ENCODE measurements at places on chromosomes 5 and 9.

GRCh38 chr5:37396352-37396751, 17.2 kb downstream of the WDR70 start:
- peaks cover 36% of the 10 kb centered on the region for H3K36me3 ChIP-seq
- H3K27me3 ChIP-seq = no peaks in the 10 kb centered on the region

DNA sequence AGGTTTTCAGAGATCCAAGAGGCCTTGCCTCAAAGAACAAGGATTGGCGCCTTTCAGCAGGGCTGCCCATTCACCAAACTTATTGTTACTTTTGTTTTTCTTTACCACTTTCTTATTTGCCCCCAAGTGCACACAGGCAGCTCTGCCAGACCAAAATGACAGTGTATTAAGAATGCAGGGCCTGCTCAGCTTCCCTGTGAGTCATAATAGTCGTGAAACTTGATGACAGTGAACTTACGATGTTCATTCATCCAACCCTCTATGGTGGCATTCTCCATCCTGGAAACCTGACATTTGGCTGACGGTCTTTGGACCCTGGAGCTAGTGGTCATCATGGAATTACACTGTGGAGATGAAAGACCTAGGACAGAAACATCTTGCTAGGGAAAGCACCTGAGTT, 44.3 kb downstream of the UBE2QL1 start:
- H3K27me3 ChIP-seq = no peaks in the 10 kb centered on the region
- no peaks in the 10 kb centered on the region for H3K4me1 ChIP-seq
- H3K27ac ChIP-seq = no peak overlapping the region
- no peak overlapping the region for H3K4me3 ChIP-seq
- H3K36me3 ChIP-seq = no peaks in the 10 kb centered on the region

GRCh38 chr5:83924891-83925290, 204.2 kb upstream of the HAPLN1 start:
- H3K27me3 ChIP-seq = no peaks in the 10 kb centered on the region
- H3K36me3 ChIP-seq = no peaks in the 10 kb centered on the region
- no peak overlapping the region for H3K27ac ChIP-seq
- no peak for DNase-seq
- no peaks in the 10 kb centered on the region for H3K4me1 ChIP-seq
- H3K4me3 ChIP-seq = no peak overlapping the region

DNA sequence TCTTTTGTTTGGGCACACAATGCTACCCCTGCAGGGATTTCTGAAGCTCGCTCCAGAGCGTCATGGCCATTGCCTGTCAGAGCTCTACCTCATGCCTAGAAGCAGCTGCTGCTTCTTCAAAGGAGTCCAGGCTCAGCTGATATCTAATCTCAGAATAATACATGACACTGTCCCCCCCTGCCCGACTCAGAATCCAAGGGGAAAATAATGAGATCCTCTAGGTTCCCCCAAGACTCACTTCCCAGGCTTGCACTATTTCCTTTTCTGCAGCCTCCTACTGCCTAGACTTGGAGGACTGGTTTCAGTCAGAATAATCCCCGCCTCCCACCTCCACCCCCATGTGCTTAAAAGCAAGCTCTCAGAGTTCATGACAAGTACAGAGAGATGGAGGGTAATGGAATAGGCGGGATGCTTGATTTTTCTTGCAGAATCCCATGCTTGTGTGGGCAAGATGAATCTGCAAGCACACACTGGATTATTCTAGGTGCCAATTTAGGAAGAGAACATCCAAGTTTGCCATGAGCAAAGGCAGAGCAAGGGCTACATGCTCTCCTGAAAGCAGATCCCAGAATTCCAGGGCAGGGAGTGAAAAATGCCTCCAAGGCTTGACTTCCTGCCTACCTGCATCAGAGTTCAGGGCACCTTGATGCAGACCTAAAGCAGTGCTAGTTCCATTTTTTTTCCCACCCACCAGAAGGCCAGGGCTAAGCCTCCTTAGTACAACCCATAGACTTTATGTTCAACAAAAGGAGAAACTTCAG, 97.4 kb upstream of the IFNK start:
- no peak overlapping the region for H3K4me3 ChIP-seq
- DNase-seq = no peak
- no peaks in the 10 kb centered on the region for H3K36me3 ChIP-seq
- no peak overlapping the region for H3K27ac ChIP-seq

- DNase-seq = no peak
- H3K27ac ChIP-seq = no peak overlapping the region
- H3K36me3 ChIP-seq = no peaks in the 10 kb centered on the region
- H3K27me3 ChIP-seq = no peaks in the 10 kb centered on the region
These were observed 676.4 kb downstream of the PRELID2 start for GRCh38 chr5:145158730-145159129.

DNA sequence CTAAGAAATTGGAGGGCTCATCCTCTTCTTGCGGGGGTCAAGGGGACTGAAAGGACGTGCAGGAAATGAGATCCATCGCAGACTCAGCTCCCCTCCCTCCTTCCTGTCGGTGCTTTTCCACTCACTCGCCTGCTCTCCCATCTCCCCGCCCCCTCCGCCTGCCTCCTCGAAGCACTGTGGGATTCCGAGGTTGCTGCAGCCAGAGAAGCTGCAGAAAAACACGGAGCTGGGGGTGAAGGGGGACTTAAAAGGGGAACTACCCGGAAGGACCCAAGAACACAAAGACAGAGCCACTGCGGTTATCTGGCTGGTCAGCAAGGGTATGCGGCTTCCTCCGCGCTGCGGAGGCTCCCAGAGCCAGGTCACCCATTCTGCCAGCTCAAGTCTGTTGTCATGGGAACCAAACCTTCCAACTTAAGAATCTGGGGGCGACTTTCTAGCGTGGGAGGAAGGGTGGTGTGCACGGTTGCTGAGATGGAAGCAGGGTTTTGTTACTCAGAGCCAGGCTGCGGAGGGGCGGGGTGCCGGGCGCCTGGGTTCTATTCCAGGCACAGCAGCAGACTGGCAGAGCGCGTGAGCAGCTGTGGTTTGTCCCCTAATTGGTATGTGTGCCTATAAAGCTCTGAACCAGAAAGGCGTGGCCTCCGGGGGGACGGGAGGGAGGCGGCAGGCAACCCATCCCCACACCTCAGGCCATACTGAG, 24.9 kb downstream of the PCDHGC5 start:
- no peak for DNase-seq
- peaks cover 37% of the 10 kb centered on the region for H3K36me3 ChIP-seq
- H3K4me3 ChIP-seq = peak overlapping the region; percentile 56
- no peak overlapping the region for H3K27ac ChIP-seq
- H3K4me1 ChIP-seq = peaks cover 22% of the 10 kb centered on the region

- H3K4me3 ChIP-seq = no peak overlapping the region
- DNase-seq = no peak
- no peaks in the 10 kb centered on the region for H3K36me3 ChIP-seq
- no peak overlapping the region for H3K27ac ChIP-seq
- no peaks in the 10 kb centered on the region for H3K27me3 ChIP-seq
These were observed 298.0 kb upstream of the PAPPA start for GRCh38 chr9:115855458-115856133.

DNA sequence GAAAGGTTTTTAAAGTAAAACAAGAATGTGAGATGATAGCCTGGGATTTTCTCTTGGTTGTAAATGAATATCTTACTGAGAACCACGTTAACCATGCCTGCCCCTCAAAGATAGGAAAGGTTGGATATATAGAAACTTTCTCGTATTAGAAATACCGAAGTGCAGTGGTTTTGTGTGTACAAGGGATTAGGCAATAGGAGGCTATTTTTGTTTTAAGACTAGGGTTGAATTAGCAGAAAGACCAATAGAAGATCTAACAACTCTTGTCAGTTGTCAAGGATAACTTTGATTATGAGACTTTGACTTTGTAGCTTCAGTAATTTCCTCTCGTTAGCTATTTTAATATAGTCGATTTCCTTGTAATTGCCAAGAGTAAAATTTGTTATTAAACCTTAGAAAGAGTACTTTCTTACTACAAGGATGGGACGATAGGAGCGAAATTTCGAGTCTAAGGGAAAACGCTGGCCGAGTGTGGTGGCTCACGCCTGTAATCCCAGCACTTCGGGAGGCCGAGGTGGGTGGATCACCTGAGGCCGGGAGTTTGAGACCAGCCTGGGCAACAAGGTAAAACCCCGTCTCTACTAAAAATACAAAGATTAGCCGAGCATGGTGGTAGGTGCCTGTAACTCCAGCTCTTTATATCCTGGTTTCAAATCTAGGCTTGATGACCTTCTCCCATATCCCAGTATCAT, 838 bp downstream of the POLK start:
- H3K27me3 ChIP-seq = no peaks in the 10 kb centered on the region
- peak overlapping the region; percentile 90 for H3K4me3 ChIP-seq
- H3K36me3 ChIP-seq = no peaks in the 10 kb centered on the region
- no peak for DNase-seq
- peak overlapping the region; percentile 78 for H3K27ac ChIP-seq

GRCh38 chr5:28748446-28748845, 1710.1 kb upstream of the CDH9 start:
- no peaks in the 10 kb centered on the region for H3K27me3 ChIP-seq
- no peaks in the 10 kb centered on the region for H3K36me3 ChIP-seq
- H3K27ac ChIP-seq = no peak overlapping the region
- no peaks in the 10 kb centered on the region for H3K4me1 ChIP-seq

DNA sequence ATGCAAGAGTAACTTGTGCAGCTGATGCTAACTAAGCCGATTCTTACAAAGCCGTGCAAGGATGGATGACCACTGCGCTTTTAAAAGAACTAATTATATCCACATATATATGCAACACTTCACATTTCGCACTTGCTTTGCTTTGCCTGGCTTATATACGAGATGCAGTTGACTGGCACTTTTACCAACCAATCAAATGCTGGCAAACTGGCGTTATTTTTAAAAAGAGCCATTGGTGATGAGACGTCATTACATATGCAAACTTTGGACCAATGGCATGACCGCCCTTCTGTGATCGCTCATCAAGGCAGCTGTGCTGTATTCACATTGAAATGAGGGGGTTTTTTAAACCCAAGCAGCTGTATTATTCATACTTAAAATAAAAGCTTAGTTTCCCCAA, 1147.7 kb upstream of the WWC1 start:
- no peaks in the 10 kb centered on the region for H3K4me1 ChIP-seq
- no peak overlapping the region for H3K27ac ChIP-seq
- DNase-seq = no peak

- H3K4me3 ChIP-seq = peak overlapping the region; percentile 7
- no peaks in the 10 kb centered on the region for H3K27me3 ChIP-seq
- H3K27ac ChIP-seq = peak overlapping the region; percentile 56
- no peaks in the 10 kb centered on the region for H3K36me3 ChIP-seq
These were observed 133.3 kb downstream of the PCSK5 start for GRCh38 chr9:76023715-76024195.

- H3K27ac ChIP-seq = no peak overlapping the region
- no peaks in the 10 kb centered on the region for H3K4me1 ChIP-seq
- H3K4me3 ChIP-seq = no peak overlapping the region
- H3K36me3 ChIP-seq = no peaks in the 10 kb centered on the region
- no peaks in the 10 kb centered on the region for H3K27me3 ChIP-seq
These were observed 17.0 kb upstream of the TDRD7 start for GRCh38 chr9:97394881-97395280.

GRCh38 chr5:138461343-138462125, 3.7 kb upstream of the EGR1 start:
- H3K36me3 ChIP-seq = no peaks in the 10 kb centered on the region
- no peak overlapping the region for H3K27ac ChIP-seq
- no peaks in the 10 kb centered on the region for H3K27me3 ChIP-seq

DNA sequence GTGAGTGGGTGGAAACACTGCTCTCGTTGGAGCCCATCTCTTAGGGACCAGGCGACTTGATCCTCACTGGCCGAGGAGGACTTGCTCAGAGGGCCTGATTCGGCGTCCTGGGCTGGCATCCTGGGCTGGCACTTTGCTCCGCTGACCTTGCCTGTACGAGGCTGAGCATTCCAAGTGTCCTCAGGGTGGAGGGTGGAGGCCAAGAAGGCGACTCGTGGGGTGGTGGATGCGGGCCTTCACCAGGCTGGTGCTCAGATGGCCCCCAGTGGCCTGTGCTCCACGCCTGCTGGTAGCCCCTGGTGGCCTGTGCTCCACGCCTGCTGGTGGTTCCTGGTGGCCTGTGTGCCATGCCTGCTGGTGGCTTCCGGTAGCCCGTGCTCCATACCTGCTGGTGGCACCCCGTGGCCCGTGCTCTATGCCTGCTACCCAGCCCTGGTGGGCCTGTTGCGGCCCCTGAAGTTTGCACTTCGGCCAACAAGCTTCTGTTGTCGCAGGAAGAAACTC, 42.9 kb downstream of the PHF2 start:
- no peaks in the 10 kb centered on the region for H3K4me1 ChIP-seq
- H3K36me3 ChIP-seq = no peaks in the 10 kb centered on the region

- peak overlapping the region; percentile 16 for H3K4me3 ChIP-seq
- peak overlapping the region; percentile 64 for H3K27ac ChIP-seq
- peaks cover 44% of the 10 kb centered on the region for H3K4me1 ChIP-seq
- DNase-seq = peak; percentile 66
- H3K27me3 ChIP-seq = no peaks in the 10 kb centered on the region
These were observed 38.3 kb downstream of the FAM78A start for GRCh38 chr9:131237931-131238401.

- no peak for DNase-seq
- H3K27me3 ChIP-seq = no peaks in the 10 kb centered on the region
- no peak overlapping the region for H3K4me3 ChIP-seq
- H3K36me3 ChIP-seq = no peaks in the 10 kb centered on the region
- H3K4me1 ChIP-seq = no peaks in the 10 kb centered on the region
These were observed 274.3 kb upstream of the EFNA5 start for GRCh38 chr5:107945061-107945460.

GRCh38 chr5:136000147-136000546, 28.6 kb upstream of the TGFBI start:
- no peaks in the 10 kb centered on the region for H3K36me3 ChIP-seq
- DNase-seq = no peak
- no peak overlapping the region for H3K4me3 ChIP-seq
- H3K27me3 ChIP-seq = no peaks in the 10 kb centered on the region
- H3K27ac ChIP-seq = no peak overlapping the region

DNA sequence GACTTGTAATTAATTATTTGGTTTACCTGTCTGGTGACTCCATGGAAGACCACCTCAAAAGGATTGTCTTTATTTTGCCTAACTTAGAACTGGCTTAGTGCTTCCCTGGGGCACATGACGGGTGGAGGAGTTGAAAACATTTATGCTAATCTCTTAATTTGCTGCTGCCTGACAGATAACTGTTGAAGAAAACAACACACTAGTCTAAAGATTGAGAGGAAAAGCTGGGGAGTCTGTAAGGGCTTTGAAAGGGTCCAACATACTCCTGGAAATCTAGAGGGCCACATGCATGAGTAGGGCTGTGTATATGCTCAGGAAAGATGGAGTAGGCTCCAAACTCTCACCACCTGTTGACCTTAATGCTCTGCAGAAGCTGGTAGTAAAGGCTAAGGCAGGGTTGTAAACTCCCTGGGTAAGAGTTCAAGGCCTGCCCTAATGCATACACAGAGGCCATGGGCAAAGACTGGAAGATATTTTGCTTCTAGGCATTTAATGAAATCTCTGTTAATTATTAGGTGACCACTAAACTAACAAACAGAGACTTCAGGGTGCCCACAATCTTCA, 40.7 kb downstream of the NR3C1 start:
- H3K4me1 ChIP-seq = peaks cover 4% of the 10 kb centered on the region
- no peak for DNase-seq
- H3K4me3 ChIP-seq = no peak overlapping the region
- H3K36me3 ChIP-seq = no peaks in the 10 kb centered on the region
- no peak overlapping the region for H3K27ac ChIP-seq
